ENCODE measurements at places on chromosomes 12 and 14.

GRCh38 chr12:104651811-104652210, 195.1 kb downstream of the CHST11 start:
- no peak for DNase-seq

DNA sequence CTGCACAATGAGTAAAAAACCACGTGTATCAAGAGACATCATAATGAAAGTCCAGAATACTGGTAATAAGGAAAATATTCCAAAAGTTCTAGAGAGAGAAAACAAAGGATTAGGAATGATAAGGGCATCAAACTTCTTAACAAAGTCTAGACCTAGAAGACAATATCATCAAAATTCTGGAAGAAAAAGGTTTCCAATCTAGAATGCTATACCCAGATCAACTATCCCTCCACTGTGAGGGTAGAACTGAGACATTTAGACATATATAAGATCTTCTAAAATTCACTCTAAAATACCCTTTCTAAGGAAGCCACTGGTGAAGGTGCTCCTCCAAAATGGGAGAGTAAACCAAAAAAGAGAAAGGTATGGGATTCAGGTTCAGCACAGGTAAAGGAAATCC, 2.9 kb downstream of the C1RL start:
- DNase-seq: no peak

GRCh38 chr12:52321418-52321817, 220 bp upstream of the KRT83 start:
- no peak for DNase-seq

- DNase-seq: no peak
Measured at GRCh38 chr12:108526482-108527165, 11.5 kb downstream of the FICD start.

DNA sequence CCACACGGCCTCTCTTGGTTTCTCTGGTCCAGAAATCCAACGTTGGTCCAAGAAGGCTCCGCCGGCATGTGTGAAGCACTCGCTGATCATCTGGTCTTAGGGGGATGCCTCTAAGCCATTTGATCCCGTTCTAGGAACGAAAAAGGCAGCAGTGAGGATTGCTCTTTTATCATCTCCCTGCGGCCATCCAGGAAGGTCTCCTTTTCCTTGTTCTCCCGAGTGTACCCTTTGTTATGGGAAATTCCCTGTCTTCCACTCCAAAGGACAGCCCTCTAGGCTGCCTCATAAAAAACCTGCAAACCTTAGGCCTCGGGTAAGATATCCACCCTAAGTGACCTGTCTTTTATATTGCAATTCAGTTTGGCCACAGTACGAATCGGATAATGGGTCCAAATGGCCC, 85.8 kb downstream of the TMTC3 start:
- no peak for DNase-seq

DNA sequence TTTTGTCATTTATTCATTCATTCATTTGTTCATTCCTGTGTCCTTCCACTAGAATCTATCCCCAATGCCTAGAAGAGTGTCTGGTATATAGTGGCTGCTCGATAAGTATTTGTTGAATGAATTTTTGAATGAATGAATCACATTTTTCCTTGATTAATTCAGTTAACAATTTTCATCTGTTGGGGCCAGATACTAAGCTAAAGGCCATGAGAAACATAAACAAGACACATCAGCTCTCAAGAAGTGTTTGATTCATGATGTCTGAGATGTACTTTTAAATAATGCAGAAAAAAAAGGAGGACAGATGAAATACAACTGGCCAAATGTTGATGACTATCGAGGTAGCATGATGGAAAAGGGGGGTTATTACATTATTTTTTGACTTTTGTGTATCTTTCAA, 48.1 kb upstream of the TMED10 start:
- DNase-seq: no peak
